A673 (cell line): ENCODE measurements at places on chromosomes 12 and 14. TPM values are rescaled to one million over a fixed set of nuclear protein-coding genes. Genes with fewer than 3 reads are reported as not detected.

GRCh38 chr14:24312736-24313507 lies 1.6 kb downstream of the LTB4R start:
- H3K4me1 ChIP-seq, result peaks cover 13% of the 10 kb centered on the region
- no peak for DNase-seq
- no peak overlapping the region for H3K27ac ChIP-seq
- no peaks in the 10 kb centered on the region for H3K27me3 ChIP-seq
- no peak overlapping the region for H3K4me3 ChIP-seq

- H3K27me3 ChIP-seq, result no peaks in the 10 kb centered on the region
- no peak overlapping the region for H3K4me3 ChIP-seq
- no peak overlapping the region for H3K27ac ChIP-seq
- no peaks in the 10 kb centered on the region for H3K4me1 ChIP-seq
Observed at GRCh38 chr12:69338936-69339335, 9.2 kb upstream of the LYZ start.

DNA sequence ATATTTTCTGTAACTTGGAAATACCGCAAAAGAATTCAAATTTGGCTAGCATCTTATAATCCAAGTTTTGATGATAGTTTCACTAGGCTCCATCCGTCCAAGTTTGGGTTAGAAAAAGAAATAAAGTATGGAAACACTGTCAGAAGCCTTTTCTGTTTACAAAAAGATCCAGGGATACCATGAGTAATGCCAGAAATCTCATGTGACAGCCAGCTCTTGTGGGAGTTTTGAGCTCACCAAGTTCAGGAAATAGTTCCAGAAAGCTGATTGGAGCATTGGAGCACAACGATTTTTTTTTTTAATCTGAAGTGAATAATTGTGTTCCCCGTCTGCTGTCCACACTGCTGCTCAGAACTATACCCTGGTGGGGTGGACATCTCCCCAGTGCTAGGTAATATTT lies 229.7 kb upstream of the NPAS3 start:
- DNase-seq, result peak; percentile 64
- H3K27ac ChIP-seq, result no peak overlapping the region
- no peak overlapping the region for H3K4me3 ChIP-seq
- no peaks in the 10 kb centered on the region for H3K36me3 ChIP-seq
- no peaks in the 10 kb centered on the region for H3K27me3 ChIP-seq

DNA sequence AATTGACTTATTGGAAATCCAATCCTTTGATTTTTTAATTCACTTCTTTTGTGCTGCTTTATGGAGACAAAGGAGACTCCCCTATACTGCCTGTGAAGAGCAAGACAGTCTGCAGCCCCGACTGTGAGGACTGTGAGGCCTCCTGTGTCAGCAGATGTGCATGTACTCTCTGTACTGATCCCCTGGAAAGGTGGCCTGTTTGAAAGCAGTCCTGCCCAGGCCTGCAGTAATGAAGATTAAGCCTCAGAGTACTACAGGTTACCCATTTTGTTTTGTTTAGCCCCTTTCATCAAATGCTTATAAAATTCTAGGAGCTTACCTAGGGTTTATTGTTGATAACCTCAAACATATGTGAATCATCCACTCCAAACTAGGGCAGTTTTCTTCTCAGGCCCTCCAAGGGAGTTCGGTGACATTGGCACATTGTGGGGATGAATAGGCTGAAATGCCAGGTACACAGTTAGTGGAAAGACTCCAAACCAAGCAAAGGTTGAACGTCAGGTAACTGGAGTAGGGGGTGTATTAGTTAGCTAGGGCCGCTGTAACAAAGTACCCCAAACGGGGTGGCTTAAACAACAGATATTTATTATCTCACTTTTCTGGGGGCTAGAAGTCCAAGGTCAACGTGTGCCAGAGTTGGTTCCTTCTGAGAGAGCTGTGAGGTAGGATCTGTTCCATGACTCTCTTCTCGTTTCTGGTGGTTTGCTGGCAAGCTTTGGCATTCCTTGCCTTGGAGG lies 208.7 kb upstream of the BCL2L14 start:
- no peaks in the 10 kb centered on the region for H3K27me3 ChIP-seq
- H3K4me3 ChIP-seq, result no peak overlapping the region
- DNase-seq, result no peak
- H3K27ac ChIP-seq, result peak overlapping the region; percentile 85

DNA sequence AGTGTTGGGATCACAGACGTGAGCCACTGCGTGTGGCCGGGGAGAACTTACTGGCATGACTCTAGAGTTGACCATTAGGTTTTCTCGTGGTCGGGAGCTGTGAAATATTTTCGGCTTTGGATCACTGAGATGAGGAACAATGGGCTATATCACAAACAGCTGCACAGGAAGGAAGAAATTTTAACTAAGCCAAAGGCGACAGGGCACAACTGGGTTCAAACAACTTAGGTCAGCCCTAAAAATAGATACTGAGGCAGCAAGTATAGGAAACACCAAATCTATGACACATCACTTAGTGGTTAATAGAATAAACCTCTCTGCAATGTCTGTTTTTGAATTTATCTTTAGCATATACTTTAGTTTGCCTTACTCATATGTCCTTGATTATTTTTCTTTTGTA lies 162.9 kb downstream of the LRIG3 start:
- no peaks in the 10 kb centered on the region for H3K4me1 ChIP-seq
- H3K27ac ChIP-seq, result no peak overlapping the region
- H3K27me3 ChIP-seq, result no peaks in the 10 kb centered on the region
- no peak overlapping the region for H3K4me3 ChIP-seq

The ADGRD1 gene
- not detected in 2 replicates for total RNA-seq

GRCh38 chr12:65278576-65279368 lies at the start of gene MSRB3:
Gene MSRB3 (plus strand): TSS chr12:65278683. CDS start chr12:65308580, 29,897 bp downstream.
- no peaks in the 10 kb centered on the region for H3K4me1 ChIP-seq
- peak within 1 kb of the TSS; percentile 68 for H3K4me3 ChIP-seq
- no peaks in the 10 kb centered on the region for H3K27me3 ChIP-seq

GRCh38 chr12:121209624-121210572 lies at the start of gene P2RX4:
Gene P2RX4 (plus strand): TSS chr12:121210129. CDS start chr12:121210165, 36 bp downstream.
- no peaks in the 10 kb centered on the region for H3K4me1 ChIP-seq
- H3K4me3 ChIP-seq, result peak within 1 kb of the TSS; percentile 72
- no peaks in the 10 kb centered on the region for H3K36me3 ChIP-seq
- peak within 1 kb of the TSS; percentile 87 for H3K27ac ChIP-seq
- H3K27me3 ChIP-seq, result no peaks in the 10 kb centered on the region

DNA sequence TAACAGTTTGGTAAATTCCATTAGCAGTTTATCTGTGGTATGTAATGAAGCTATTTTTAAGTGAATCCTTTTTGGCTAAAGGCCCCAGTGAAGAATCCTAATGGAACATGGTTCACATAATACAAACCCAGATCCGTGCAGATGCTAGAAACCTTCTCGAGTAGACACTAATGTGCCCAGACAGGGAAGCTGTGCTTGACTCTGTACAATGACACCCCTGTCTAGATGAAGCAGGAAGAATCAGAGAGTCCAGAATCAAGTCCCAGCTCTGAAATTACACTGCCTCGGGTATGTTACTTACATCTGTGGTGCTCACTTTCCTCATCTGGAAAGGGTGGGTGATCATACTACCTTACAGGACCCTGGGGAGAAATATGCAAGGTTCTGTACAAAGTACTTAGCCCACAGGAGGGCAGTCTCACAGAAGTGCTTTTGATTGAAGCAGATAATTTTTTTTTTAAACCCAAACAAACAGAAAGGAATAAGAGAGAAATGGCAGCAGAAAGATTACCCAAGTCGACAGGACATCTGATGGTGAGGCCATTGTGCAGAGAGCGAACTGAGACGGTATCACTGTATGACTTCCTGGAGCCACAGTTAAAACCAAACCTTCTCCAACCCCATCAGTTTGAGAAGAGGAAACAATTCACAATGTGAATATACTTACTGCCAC lies 8.5 kb downstream of the CRACR2A start:
- no peak for DNase-seq
- H3K27ac ChIP-seq, result no peak overlapping the region
- H3K36me3 ChIP-seq, result no peaks in the 10 kb centered on the region

DNA sequence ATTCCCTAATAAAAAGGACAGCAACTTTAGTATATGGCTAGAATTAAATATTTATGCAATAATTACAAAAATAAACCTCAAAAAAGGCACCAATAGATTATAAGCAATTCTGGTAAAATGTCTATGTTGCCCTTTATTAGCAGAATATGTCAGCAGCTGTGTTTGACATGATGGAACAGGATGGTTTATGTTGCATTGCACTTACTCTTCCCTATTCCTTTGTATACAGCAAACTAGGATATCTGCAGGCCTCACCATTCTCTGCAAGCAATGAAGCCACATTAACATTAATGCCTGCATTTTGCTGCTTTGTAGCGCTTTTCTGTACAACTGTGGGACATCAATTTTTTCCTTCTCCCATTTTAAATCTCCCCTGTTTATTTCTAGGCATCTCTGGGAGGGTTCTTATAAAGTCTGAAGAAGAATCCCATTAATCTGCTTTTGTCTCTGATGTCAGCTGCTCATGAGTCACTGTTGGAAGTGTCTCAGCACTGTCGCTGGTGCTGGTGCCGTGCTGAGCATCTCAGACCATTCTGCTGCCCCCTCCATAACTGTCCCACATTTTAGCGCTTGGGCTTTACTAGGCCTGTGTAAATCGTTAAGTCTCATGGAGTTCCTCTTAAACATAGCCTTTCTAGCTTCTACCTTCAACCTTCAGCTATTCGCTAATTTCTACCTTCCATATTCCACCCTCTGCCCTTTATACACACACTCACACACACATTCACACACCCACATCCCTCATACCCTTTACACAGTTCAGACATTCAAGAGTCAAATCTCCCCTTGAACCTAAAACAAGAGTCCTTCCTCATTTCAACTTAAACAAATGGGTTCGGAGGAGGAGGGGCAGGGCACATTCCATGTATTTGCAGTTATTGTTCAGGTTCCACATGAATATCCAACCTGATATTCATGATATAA lies 64.4 kb upstream of the TRHDE start:
- no peak overlapping the region for H3K27ac ChIP-seq
- no peaks in the 10 kb centered on the region for H3K27me3 ChIP-seq
- H3K36me3 ChIP-seq, result no peaks in the 10 kb centered on the region
- no peak overlapping the region for H3K4me3 ChIP-seq
- H3K4me1 ChIP-seq, result peaks cover 7% of the 10 kb centered on the region

- no peak overlapping the region for H3K4me3 ChIP-seq
- peak; percentile 51 for DNase-seq
- H3K36me3 ChIP-seq, result no peaks in the 10 kb centered on the region
- no peaks in the 10 kb centered on the region for H3K27me3 ChIP-seq
- H3K27ac ChIP-seq, result no peak overlapping the region
Observed at GRCh38 chr12:9673404-9674225, 4.1 kb downstream of the CLEC2D start.

- H3K4me3 ChIP-seq, result no peak overlapping the region
- peaks cover 23% of the 10 kb centered on the region for H3K4me1 ChIP-seq
- no peak for DNase-seq
- H3K27ac ChIP-seq, result no peak overlapping the region
- no peaks in the 10 kb centered on the region for H3K27me3 ChIP-seq
- H3K36me3 ChIP-seq, result no peaks in the 10 kb centered on the region
Observed at GRCh38 chr14:23163830-23164229, 19.6 kb downstream of the SLC7A8 start.

The STAC3 gene
- 7.0 and 8.4 TPM in 2 replicates for total RNA-seq

The FICD gene
- 3.6 and 4.1 TPM in 2 replicates for total RNA-seq

DNA sequence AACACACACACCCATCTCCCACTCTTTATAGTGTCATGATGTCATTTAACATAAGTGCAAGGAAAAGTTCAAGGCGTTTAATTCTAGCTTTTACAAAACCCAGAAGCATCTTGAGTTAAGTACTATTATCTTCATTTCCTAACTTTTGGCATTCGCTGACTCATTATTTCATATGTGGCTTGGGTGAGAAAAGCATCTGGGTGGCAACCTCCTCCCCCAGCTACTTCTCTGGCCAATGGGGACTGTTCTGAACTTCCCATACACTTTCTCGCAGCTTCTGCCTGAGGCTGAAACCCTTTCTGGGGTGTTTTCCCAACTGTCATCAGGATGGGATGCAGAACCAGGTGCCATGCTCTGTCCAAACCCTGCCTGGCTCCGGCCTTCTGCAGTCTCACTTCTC lies 2.8 kb upstream of the MARK3 start:
- DNase-seq, result peak; percentile 35
- peaks cover 10% of the 10 kb centered on the region for H3K4me1 ChIP-seq
- H3K36me3 ChIP-seq, result no peaks in the 10 kb centered on the region

- DNase-seq, result no peak
- no peak overlapping the region for H3K4me3 ChIP-seq
- no peaks in the 10 kb centered on the region for H3K4me1 ChIP-seq
Observed at GRCh38 chr12:82029936-82030335, 270.8 kb upstream of the PPFIA2 start.

DNA sequence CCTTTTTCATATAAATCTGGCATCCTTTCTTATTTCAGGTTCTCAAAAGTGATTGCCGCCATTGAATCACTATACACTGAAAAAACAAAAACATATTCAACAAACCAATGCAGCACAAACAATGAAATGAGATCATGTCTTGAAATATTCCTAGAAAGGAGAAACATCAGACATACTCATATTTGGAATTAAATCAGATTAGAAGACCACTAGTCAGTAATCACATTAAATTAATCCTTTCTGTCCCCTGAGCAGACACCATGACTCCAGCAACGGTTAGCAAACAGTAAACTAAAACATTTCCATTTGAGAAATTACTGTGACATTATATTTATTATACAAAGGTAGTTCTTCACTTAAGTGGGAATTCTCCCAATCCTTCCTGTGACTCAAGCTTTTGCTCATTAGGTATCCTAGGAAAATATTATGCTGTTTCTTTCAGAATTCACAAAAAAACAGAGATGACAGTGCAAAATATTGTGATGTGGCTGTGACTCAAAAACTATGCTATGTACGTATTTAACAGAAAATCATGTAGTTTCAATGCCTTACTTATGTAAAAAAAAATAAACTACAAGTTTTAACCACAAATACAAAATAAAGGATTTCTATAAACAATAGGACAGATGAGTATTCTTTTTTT lies 29.7 kb downstream of the CPNE8 start:
- no peak for DNase-seq
- no peak overlapping the region for H3K4me3 ChIP-seq
- H3K27ac ChIP-seq, result no peak overlapping the region
- H3K27me3 ChIP-seq, result no peaks in the 10 kb centered on the region

- peaks cover 14% of the 10 kb centered on the region for H3K4me1 ChIP-seq
- DNase-seq, result no peak
- H3K4me3 ChIP-seq, result no peak overlapping the region
- no peak overlapping the region for H3K27ac ChIP-seq
- no peaks in the 10 kb centered on the region for H3K27me3 ChIP-seq
Observed at GRCh38 chr14:81222691-81223090, 1.9 kb upstream of the GTF2A1 start.

The BEGAIN gene
- total RNA-seq, result 0.84 and 1.3 TPM in 2 replicates

The SLC10A1 gene
- total RNA-seq, result not detected in 2 replicates

The FGF23 gene
- not detected in 2 replicates for total RNA-seq
